ENCODE measurements at places on chromosomes 13 and 19.

DNA sequence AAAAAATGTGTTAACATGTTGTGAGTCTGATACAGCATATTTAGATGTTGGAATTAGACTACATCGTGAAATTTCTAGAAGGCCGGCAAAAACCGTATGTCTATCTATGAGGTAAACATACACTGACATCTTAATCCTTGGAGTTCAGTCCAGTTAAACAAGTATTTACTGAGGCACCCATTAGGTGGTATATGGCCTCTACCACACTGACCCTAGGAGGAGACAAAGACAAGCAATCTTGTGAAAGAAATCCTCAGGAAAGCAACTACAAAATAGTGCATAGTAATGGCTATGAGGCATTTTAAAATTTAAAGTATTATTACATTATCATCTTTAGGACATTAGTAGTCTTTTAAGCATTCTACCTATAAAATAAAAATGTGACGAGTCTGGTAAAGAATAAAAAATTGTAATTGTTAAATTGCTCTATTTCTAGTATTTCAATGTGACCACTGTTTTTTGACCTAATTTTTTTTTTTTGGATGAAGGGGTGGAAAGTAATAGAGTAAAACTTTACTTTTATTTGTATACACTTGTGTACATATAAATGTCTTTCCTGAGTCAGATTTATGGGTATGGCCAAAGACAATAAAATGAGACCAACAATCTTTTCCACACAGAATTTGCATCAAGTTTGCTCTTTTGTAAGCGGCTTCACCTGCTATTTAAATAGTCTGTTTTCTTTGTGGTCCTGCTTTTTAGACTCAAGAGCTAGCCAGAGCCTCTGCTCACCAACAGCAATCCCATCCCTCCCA, 50.5 kb downstream of the KATNAL1 start:
- no peak for DNase-seq

DNA sequence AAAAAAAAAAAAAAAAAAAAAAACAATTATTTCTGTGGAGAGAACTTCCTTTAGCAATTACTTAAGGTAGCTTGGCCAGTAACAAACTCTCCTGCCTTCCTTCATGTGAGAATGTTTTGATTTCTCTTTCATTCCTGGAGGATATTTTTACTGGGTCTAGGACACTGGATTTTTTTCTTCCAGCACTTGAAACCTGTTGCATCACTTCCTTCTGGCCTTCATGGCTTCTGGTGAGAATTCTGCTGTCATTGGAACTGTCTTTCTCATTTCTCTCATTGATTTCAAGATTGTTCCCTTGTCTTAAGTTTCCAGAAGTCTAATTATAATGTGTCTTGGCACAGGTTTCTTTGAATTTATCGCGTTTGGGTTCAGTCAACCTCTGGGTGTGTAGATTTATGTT, 19.3 kb upstream of the RAB20 start:
- DNase-seq: no peak

- no peak for DNase-seq
Observed at GRCh38 chr13:22240716-22241115, 569.8 kb downstream of the FGF9 start.

DNA sequence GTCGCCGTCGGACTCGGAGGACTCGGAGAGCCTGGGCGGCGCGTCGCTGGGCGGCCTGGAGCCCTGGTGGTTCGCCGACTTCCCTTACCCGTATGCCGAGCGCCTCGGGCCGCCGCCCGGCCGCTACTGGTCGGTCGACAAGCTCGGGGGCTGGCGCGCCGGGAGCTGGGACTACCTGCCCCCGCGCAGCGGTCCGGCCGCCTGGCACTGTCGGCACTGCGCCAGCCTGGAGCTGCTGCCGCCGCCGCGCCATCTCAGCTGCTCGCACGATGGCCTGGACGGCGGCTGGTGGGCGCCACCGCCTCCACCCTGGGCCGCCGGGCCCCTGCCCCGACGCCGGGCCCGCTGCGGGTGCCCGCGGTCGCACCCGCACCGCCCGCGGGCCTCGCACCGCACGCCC, 2.5 kb upstream of the GRWD1 start:
- DNase-seq: no peak

- no peak for DNase-seq
Observed at GRCh38 chr13:44072536-44072935, 192.8 kb downstream of the LACC1 start.

GRCh38 chr19:8629184-8629583, 1.2 kb upstream of the NFILZ start:
- DNase-seq: no peak

DNA sequence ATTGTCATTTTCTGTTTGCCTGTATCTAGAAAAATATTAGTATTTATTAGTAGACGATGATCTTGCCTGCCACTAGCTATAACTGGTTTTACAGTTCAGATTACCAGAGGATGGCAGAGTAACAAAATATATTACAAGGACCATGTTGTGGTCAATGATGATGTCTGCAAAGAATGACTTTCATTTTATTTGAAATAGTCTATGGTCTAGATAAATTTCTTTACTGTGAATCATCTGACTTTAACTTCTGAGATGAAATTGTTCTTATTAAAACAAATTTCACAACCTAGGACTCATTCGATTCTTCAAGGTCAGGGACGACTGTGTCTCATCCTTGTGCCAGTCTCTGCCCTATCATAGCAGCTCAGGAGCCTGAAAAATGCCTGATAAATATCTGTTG, 637.8 kb upstream of the KLF12 start:
- DNase-seq: no peak
